Epithelial cell of prostate (primary cell): ENCODE measurements at places on chromosomes 4 and X.

DNA sequence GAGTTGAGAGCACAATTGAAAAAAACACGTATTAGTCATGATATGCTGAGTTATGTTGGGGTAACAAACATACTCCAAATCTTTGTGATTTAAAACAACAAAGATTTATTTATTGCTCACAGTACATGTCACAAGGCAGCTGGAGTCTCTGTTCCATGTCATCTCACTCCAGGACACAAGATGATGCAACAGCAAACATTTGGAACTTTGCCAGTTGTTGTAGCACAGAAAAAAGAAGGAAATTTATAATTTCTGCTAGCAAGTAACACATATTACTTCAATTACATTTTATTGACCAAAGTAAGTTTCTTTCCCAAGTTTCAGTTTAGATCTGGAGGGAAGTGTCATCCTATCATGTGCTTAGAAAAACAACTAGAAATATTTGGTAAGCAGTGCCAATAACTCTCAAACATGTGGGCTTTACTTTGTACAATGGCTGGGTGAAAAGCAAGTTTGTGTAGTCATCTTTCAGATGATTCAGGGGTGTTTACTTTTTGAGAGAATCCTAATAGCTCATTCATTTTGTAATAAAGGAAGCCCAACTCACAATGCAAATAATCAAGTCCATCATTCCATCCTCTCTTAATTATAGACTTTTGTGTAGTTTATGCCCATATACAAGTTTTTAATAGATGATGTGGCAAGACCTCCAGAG, 452.3 kb downstream of the ZIC3 start:
- no peak for DNase-seq

GRCh38 chr4:76084542-76084941, 10.0 kb downstream of the ART3 start:
- no peak for DNase-seq

- DNase-seq, result no peak
These were observed 33.6 kb downstream of the PTTG2 start for GRCh38 chr4:37993806-37994205.

DNA sequence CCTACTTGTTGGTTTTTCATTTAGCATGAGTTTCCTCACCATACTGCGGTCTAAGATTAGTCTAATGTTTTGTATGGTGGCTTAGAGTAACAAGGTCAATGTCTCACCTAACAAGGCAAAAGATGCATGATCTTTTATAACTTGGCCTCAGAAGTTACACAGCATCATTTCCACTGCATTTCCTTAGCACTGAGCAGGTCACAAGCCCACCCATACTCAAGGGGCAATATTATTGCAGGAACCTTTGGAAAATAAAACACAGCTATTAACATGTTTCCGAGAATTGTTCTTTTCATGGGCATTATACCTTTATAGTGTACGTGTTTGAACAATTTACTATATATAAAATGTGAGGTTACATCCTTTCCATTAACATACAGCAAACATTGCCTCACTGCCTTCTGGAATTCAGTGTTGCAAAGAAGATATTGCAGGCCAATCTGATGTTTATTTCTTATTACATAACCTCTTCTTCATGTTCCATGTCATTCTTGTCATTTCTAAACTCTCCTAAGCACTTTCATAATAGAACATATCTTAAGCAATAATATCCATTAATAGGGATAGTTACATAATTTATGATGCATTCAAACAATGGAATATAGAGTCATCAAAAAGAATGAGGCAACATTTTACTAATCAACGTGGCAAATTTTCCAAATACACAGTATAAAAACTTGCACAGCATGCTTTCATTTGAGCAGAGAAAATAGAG, 153.8 kb downstream of the AREG start:
- no peak for DNase-seq

GRCh38 chr4:155837203-155837796, 28.8 kb downstream of the ASIC5 start:
- DNase-seq, result no peak

DNA sequence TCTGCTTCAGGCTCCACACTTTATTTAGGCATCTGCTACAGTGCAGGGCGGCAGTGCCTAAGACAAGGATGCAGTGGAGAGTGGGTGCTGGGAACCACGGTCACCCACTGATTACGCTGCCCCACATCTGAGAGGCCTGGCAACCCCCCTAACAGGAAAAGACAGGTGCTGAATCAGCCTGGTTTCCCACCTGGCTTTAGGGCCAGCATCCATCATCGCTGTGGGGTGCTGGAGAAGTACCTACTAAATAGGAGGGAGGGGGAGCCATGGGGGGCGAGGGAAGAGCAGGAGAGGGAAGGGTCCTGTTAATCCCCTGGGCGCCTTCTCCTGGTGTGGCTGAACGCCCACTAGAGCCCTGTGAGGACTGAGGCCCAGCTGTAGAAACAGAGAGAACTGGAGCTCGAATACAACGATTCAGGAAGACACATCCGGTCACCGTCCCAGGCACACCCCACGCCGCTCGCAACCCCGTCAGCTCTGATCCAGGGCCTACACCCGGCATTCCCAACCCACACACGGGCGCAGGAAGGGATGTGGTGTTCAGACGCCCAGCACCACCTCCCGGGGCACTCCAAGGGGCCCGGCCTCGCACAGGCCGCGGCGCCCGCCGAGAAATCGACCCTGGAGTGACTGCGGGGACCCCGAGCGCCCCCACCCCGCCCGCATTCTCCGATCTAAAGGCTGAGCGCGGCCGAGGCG, 554 bp downstream of the DCTD start:
- DNase-seq, result no peak

GRCh38 chrX:143648705-143649104, 12.8 kb upstream of the SLITRK4 start:
- no peak for DNase-seq

DNA sequence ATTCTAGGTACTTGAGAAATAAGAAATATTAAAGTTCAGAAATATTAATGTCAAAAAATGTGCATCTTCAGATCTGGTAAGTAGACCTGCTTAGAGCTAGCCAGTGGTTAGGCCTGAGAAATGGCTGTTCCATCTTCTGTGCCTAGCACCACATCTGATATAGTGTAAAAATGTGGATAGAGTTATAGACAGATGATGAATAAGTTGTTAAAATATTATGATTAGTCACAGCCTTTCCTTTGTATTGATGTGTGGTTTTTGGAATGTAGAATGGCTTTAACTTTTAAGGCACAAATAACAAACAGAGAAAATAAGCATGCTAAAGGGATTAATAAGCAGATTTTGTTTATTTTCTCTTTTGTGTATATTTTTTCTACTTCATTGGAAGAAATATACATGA, 133.5 kb upstream of the NUDT6 start:
- no peak for DNase-seq

- DNase-seq, result no peak
These were observed 316.4 kb downstream of the GALNTL6 start for GRCh38 chr4:172129593-172129992.

- DNase-seq, result no peak
These were observed 147.7 kb downstream of the RBM46 start for GRCh38 chr4:154928640-154929257.

GRCh38 chr4:181701894-181702293, 541.3 kb upstream of the TENM3 start:
- DNase-seq, result no peak

GRCh38 chr4:41146716-41147506, 67.4 kb downstream of the APBB2 start:
- no peak for DNase-seq

- DNase-seq, result no peak
These were observed 132.6 kb downstream of the GLUD2 start for GRCh38 chrX:121179972-121180371.

DNA sequence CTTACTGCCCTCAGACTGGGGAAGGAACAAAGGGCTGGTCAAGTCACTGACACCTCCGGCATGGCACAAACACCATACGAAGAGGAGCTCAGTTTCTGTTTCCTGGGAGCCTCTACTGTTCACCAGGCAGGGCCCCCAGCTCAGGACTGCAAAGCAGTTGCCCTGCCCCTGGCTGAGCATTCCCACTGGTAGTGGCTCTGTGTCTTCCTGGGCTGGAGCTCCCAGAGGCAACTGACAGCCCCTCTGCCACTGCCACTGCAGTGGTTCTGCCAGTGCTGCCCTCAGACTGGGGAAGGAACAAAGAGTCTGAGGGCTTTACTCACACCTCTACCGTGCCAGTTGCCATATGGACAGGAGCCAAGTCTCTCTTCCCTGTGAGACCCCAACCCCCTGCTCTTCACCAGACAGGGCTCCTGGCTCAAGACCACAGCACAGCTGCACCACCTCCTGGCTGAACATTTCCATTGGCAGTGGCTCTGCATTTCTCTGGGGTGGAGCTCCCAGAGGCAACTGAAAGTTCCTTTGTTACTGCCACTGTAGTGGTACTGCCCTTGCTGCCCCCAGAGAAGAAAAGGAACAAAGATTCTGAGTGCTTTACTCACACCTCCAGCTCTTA, 67.9 kb downstream of the SMARCA5 start:
- DNase-seq, result no peak

DNA sequence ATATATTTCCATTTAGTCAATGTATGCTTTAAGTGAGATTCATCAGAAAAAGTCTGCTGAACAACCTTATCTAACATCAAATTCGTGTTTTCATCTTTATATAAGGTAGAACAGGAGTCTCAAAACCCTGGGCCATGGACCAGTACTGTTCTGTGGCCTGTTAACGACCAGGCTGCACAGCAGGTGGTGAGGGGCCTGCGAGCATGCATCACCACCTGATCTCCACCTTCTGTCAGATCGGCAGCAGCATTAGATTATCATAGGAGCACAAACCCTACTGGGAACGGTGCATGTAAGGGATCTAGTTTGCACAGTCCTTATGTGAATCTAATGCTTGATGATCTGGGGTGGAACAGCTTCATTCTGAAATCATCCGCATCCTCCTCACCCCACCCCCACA, 3.2 kb downstream of the CTSO start:
- no peak for DNase-seq

DNA sequence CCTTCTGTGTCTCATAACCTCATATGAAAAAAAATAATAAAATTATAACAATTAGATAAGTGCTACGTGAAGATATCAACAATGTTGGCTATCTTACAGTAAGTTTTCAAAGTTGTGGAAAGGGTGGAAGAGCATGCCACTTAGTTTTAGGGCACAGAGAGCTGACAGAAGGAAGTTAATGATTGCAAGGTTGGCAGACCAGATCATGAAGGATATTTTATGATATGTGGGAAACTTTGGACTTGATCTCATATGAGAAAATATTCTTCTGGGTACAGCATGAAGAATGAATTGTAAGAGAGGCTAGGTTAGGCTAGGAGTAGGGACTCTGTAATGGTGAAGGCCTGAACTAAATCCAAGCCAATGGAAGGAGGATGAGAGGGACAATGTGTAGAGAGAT, 34.5 kb downstream of the MGAT4D start:
- no peak for DNase-seq

DNA sequence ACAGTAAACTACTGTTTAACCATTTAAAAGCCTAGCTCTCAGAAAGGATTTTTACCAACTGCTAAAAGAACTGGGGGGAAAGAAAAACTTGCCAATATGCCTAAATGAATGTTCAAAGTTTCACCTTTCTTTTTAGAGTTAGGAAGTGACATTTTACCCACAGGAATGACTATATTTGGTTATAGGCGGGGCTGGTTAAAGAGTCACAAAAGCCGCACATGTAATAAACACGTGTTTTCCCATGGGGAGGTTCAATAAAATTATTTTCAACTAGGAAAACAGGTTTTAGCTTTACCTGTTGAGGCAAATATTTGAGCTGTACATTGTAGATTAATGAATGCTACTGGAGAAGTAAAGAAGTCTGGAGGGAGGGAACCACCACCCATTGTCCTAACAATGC, 41.6 kb upstream of the UGDH start:
- peak; percentile 62 for DNase-seq

GRCh38 chrX:108072746-108073145, 18.6 kb downstream of the PSMD10 start:
- no peak for DNase-seq

DNA sequence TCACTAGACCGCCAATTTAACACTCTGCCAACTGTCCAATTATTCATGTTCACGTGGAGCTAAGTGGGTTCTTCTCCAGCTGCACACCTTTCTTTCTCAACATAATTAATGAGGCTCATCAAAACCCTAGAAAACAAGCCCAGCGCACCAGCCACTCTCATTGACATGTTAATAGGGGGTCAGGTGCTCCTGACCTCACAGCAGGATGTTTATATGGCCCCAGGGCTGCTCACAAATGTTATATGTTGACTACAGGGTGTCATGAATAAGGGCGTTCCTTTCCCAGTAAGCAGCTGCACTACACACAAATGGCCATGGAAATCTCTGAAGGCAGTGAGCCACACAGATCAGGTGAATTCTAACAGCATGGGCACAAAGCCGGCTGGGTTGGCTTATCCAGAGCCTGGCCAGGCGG, 209.8 kb downstream of the MGST2 start:
- DNase-seq, result no peak

DNA sequence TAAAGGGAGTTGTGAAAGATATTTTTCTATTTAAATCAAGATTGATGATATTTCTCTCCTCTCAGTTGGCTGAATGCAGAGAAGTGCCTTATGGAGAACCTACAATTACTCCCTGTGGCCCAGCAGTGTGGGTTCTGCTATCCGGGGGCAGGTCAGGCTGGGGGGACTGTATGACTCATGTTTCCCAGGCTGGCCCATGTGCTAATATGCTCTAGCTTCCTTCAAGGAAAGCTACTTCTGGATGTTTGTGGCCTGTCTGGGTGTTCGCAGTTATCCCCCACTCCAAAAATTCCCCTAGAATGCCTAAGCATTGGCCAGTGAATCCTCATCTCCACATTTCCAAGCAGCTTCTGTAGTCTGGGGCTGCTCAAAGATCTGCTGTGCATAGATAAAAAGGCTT, 58.9 kb upstream of the SPP1 start:
- DNase-seq, result no peak
